ENCODE measurements at places on chromosomes 12 and 14.

- DNase-seq = no peak
Observed at GRCh38 chr14:89644641-89645040, 227.6 kb upstream of the FOXN3 start.

- DNase-seq = no peak
Observed at GRCh38 chr14:104373855-104374717, 205.5 kb upstream of the C14orf180 start.

DNA sequence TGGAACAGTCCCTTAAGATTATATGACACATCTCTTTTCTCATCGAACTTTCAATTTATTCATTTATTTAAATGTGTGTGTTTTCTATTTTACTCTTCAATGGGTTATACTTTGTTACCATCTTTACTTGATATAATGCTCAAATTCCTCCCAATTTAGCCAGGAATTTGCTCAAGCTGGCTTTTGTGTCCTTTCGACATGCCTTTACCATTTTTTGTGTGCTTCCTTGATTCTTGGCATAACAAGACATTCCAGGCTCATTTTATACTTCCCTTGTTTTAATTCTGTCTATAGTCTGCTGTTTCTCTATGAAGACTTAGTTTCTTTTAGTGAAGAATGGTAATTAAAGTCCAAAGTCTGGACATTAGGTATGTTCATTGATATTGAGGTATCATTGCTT is 315.8 kb downstream of the AEBP2 start:
- DNase-seq = no peak

DNA sequence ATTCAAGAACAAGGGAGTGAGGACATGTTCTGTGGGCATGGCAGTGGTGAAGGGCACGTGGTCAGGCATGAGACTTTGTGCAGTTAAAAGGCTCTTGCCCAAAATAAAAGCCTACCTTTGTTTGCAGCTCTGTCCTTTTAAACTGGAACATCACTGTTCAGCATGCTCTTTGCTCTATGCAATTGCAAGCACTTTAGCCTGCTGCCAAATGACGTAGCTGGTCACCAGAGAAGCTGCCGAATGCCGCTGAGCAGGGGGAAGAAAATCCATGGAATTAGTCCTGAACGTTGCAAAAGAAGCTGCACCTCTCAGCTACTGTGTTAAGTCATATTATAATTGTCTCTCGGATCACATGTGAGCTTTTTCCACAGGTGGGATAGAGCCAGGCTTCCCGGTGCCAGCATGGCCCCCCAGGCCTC is 176.3 kb upstream of the DIO2 start:
- DNase-seq = no peak

GRCh38 chr12:54004841-54005530 is 3.8 kb upstream of the HOXC8 start:
- DNase-seq = no peak
